ENCODE measurements at places on chromosomes 7 and 10. TPM values are rescaled to one million over a fixed set of nuclear protein-coding genes. Genes with fewer than 3 reads are reported as not detected.

The SLC26A3 gene
- total RNA-seq, result not detected

The RSU1 gene
- 57.7 TPM for total RNA-seq

The PDE6C gene
- not detected for total RNA-seq

The SGPL1 gene
- 40.0 TPM for total RNA-seq

Measured in uterine smooth muscle cell (primary cell).